ENCODE measurements at places on chromosomes 4 and X.

DNA sequence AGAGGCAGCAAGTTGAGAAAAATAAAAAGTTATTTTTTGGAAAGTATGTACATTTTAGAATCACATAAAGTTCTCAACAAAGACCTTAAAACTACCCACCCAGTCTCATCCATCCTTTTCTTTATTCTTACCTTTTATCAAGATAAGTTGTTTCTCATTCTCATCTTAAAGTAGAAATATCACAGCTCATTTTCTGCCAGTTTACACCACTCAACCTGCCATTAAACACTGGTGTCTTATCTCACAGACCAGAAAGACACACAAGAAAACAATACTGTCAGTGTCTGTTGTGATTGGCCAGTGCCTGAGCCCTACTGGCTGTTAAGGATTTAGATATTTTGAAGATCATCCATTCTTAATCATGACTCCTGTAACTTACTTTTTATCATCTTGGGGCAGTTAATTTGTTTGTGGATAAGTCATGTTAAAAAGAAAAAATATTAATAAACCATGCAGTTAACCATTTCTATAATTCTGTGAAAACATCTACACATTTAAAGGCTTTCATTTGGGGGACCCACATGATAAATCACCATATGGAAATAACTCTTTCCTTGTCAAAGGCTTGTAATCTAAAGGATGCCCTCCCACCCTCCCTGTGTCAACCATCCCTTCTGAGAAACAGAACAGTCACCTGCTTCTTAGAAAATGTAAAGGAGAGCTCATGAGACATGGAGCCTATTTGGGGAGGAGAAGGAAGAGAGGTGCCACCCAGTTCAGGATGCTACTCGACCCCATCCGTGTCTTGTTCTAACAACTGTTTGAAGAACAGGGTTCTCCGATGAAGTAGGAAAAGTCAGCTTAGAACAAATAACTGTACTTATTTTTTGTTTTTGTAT is 897.2 kb upstream of the INTU start:
- DNase-seq, result no peak

DNA sequence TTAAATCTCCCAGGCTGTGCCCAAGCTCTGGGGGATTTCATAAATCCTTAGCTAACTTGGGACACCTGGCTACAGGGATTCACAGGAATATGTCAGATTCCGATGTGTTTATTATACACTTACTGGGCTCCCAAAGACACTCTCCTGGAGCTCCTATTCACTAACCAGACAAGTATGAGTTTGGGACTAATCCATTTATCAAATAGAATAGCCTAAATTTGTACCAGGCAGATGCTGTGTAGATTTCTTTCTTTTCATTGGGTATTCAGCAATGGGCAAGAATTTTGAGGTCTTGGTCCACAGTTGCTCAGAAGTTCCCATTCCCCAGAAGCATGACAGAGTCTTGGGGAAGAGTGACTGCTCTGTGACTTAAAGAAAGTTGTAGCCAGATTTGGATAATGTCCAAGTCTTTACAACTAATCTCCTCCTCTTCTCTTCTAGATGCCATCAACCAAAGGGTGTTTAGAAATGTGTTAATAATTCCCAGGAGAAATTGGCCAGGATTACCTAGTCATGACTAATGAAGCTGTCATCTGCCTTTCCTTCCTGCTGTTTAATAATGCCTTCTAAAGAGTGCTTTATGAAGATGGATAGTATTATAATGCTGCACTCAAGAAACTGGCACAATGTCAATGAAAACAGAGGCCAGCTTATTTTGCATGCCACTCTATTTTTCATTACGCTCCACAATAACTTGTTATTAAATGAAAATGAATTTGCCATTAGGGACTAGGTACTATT is 120.9 kb downstream of the CHIC2 start:
- no peak for DNase-seq

DNA sequence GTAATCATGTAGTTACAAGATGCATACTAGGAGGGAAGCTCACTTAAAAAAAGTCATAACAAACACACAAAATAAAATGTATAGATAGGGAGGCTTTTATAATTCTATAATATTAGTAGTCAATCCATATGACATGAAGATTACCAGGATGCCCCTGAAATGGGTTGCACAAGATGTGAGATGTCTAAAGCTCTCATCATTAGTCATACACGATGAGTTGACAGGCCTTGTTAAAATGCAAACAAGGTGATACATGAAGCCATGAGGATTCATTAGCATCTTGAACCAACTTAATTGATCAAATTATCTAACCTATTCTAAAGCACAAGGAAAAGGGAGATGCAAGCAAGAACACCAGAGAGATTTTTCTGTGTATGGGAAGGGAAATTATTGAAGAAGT is 470.2 kb downstream of the IQCM start:
- no peak for DNase-seq

DNA sequence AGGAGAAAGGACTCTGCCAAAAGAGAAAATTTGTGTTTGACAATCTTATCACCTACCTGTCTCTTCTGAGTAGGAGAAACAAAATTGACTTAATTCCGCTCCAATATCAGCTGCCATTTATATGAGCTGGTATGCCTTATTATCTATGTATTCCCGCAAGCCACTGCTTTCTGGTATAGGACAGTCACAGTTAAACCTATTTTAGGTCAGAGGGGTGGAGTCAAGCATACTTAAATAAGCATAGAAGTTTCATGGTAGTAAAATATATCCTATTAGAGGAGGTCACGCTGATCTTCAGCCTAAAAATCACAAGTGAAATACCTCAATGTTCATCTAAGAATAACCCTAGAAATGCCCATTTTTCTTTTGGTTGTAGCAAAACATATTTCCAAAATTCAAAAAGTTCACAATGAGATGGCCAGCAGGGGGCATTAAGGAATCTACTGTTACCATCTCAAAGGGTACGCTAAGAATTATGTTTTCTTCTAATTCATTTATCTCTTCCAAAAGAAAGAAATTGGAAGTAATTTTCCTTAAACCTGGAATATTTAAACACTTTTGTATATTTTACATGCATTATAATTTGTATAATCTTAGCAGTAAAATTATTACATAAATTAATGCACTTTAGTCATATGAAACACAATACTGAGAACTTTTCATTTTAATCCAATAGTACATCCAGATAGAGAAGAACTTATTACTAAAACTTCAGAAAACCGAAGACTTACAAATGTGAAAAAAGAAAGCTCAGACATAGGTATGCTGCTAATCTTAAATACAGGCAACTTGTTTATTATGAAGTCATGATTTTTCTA is 10.5 kb downstream of the PPAT start:
- DNase-seq, result no peak

DNA sequence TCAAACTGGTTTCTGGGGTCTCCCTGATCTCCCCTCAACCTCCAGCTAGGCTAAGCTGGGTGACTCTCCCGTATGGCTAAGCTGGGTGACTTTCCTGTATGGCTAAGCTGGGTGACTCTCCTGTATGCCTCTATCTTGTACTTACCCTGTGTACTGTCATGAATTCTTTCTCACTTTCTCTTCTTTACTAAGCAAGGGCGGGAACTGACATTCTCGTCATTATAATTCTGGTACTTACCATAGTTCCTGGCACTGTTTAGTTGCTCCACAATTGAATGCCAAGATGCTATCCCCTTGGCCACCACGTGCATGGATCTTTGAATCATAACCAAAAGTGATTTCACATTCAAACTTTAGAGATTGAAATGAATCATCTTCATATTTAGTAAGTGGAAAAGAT is 8.8 kb downstream of the INTU start:
- DNase-seq, result no peak

GRCh38 chr4:35912174-35912573 is 332.1 kb downstream of the ARAP2 start:
- no peak for DNase-seq

- no peak for DNase-seq
These were observed 129.4 kb downstream of the CNKSR2 start for GRCh38 chrX:21503593-21503992.

- DNase-seq, result no peak
These were observed 81.2 kb downstream of the NPY1R start for GRCh38 chr4:163251204-163251603.

GRCh38 chrX:1423215-1423614 is 29.5 kb downstream of the ASMTL start:
- no peak for DNase-seq

- no peak for DNase-seq
These were observed 601 bp downstream of the SLC25A43 start for GRCh38 chrX:119399772-119400101.

DNA sequence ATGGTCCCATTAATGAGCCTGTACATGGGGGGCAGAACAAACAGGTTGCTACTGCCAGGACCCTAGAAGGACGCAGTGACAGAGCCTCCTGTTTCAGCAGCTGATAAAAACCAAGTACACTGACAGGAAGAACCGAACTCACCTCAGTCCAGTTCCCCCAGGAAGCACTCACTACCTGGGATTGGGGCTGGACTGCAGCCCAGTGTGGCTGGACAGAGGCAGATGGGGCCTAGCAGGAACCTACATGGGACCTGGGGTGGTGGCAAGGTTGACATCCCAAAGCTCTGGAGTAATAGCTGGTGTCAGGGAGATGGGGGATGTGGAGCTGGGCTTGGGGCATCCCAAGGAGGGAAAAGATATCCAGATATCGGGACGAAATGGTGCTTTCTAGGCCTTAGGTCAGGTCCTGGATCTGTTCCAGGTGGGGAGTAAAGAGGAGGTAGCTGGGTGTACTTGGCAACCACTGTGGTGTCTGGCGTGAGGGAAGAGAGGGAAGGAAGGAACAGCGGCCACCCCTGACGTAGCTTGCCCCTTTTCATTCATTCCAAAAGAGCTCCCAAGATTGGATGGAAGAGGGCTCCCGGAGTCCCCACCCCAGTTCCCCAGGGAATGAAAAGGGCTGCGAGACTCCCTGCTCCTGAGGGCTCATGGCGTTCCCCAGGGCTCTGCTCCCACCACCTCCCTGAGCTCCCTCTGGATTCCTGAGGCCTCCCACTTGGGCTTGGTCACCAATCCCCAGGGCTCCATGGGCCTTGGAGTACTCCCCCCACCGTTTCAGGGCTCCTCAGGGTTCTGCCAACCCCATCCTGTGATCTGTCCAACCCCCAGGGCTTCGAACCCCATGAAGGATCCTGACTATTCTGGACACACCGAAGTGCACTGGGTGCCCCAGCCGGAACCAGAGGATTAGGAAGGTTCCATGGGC is 4.5 kb downstream of the EMD start:
- no peak for DNase-seq

GRCh38 chrX:110026099-110026844 is 23.4 kb downstream of the TMEM164 start:
- DNase-seq, result no peak

GRCh38 chr4:150722908-150723362 is 141.0 kb downstream of the MAB21L2 start:
- no peak for DNase-seq

DNA sequence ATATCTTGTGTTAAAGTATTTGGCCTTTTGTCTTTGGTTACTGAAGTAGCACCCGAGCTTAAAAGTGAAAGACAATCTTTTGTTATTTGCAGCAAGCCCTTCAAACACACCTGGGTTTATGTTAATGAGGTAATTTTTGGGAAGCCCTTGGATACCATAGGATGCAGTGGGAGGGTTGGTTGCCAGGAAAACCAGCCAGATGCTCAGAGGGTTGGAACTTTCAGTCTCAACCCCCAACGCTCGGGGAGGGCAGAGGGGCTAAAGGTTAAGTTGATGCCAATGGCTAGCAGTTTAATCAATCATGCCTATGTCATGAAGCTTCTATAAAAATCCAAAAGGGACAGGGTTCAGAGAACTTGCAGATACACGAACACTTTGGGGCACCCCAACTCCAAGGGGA is 17.2 kb upstream of the GPR173 start:
- DNase-seq, result no peak

- no peak for DNase-seq
These were observed 91.6 kb upstream of the STX18 start for GRCh38 chr4:4633431-4633830.

DNA sequence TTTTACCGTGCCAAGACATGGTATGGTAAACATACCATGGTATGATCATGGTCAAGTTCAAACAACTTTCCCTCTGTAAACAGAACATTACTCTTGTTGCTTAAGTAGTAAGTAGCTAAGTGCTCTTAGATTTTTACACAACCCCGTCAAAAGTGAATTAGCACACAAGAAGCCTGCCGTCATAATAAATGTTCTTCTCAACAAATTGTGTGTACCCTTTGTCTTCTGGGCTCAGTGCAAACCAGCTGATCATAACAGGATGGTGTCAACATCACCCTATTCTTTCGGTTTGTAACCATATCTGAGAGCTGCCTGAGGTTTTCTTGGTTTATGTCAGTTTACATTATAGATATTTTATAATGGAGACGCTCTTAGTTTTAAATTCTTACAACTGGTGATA is 28.8 kb downstream of the MSL3 start:
- no peak for DNase-seq

DNA sequence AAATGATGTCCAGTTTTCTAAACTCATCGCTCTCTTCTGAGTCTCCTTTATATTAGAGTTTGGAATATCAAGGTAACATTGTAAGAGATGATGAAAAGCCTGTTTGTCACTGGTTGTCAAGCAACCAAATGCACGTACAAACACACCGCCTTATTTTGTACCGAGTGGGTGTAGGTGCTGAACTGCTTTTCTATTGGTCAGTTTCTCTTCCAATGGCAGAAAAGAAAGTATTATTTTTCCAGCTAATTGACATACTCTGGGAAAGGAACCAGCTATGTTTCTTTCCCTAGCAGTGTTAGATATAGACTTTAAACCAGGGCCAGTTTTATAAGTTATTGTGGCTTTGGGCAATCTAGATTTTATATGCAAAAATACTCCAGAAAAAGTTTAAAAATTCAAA is 6.6 kb upstream of the PPM1K start:
- DNase-seq, result no peak

- DNase-seq, result no peak
These were observed 68.4 kb downstream of the TAPT1 start for GRCh38 chr4:16157609-16158503.

- no peak for DNase-seq
These were observed 195.0 kb upstream of the GPRIN3 start for GRCh38 chr4:89502581-89502980.

- DNase-seq, result no peak
These were observed 1460.8 kb downstream of the RAPGEF2 start for GRCh38 chr4:160563552-160564282.

- no peak for DNase-seq
These were observed 34.4 kb upstream of the ZFP42 start for GRCh38 chr4:187961171-187961570.

GRCh38 chr4:73676136-73676535 is 55.9 kb upstream of the RASSF6 start:
- DNase-seq, result no peak

GRCh38 chr4:165663411-165663810 is 209.6 kb upstream of the TLL1 start:
- DNase-seq, result no peak

DNA sequence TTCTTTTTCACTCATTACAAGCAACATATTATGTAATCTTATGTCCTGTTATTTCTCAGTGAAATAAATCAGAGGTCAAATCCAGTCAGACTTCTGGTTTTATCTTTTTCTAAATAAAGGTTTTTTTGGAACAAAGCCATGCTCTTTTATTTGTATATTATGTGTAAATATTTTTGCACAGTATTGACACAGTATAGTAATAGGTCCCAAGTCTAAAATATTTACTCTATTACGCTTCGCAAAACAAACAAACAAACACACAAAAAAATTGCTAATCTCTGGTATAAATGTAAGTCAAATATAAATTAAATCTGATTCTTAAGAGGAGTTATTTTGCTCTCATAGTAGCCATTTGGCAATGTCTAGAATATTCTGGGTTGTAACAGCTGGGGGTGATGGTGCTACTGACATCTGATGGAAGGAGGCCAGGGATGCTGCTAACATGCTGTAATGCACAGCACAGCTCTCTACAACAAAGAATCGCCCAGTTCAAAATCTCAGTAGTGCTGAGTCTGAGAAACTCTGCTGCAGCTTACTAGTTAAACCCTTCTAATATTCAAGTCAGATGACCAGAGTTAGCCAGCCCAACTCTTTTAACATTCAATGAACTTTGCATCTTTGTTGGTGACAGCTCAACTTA is 602.1 kb downstream of the RAB28 start:
- DNase-seq, result no peak
